Ovary (tissue), 10 donors: ENCODE measurements at places on chromosomes 2 and 18.

- no peak for DNase-seq
These were observed 62.2 kb downstream of the HAUS1 start for GRCh38 chr18:46166261-46166970.

DNA sequence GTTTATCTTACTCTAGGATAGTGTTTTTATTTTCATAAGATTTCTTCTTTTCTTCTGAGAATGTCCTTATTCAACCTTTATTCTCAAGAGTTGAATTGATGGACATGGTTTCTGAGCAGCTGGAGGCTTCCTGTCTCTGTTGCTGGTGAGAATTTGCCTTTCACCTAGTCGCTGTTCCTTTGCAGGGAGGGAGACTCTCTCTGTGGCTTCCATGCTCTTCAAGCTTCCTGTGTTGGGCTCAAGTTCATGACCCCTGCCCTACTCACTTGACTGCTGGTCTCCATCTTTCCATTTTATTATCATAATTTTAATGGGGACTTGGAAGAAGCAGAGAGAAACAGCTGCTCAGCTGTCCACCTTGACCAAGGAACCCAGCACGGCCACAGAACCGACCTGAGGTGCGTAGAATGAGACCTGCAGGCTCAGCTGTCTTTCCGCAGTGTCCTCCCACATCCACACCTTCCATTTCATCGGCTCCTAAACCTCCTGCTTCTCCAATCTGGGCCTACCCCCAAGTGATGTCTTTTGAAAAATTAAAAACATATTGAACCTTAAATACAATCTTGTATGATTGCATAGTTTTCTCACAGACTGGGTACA lies 24.2 kb downstream of the TMEM18 start:
- no peak for DNase-seq

GRCh38 chr2:1625281-1626001 lies 118.9 kb downstream of the PXDN start:
- DNase-seq: peak; percentile 64

GRCh38 chr2:54626884-54627283 lies 96.6 kb upstream of the EML6 start:
- no peak for DNase-seq

GRCh38 chr2:118644190-118644589 lies 203.3 kb downstream of the EN1 start:
- no peak for DNase-seq

DNA sequence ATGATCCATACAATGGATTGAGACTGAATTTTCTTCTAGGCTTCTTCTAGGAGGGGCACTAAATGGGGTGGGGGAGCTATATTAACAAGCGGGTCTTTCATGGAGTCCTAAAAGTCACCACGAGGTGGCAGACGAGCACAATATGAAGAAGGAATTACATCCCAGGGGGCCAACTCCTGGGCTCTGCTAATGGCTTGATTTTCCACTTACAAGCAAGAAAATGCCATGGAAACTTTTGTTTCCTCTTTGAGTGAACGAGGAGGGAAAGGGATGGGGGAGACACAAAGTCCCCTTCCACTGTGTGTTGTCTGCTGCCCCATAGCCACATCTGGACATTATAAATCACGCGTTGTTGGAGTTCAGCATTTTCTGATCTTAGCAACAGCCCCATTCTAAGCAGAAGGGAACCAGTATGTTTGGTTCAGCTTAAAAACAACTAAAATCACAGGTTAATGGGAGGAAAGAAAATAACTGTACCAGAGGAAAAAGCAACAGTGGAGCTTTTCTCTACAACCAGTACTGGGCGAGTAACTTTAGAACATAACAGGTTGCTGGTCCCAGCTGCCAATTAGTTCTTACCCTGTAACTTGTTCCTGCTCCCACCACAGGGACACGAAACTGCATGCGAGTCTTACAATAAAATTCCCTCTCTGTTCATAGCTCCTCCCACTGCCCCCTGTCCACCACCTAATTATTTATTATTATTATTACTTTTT lies 285.0 kb upstream of the PARD3B start:
- peak; percentile 56 for DNase-seq

GRCh38 chr2:53630026-53630606 lies 137.5 kb upstream of the CHAC2 start:
- DNase-seq: no peak

- no peak for DNase-seq
These were observed 39.5 kb upstream of the TFPI start for GRCh38 chr2:187593697-187594096.
